ENCODE measurements at places on chromosomes 7 and 10.

GRCh38 chr7:35701287-35701900 is 6.5 kb upstream of the HERPUD2 start:
- DNase-seq, result no peak

- DNase-seq, result no peak
Measured at GRCh38 chr7:142919656-142920055, 13.9 kb downstream of the TRPV5 start.

- no peak for DNase-seq
Measured at GRCh38 chr10:103193820-103194529, 903 bp upstream of the NT5C2 start.

DNA sequence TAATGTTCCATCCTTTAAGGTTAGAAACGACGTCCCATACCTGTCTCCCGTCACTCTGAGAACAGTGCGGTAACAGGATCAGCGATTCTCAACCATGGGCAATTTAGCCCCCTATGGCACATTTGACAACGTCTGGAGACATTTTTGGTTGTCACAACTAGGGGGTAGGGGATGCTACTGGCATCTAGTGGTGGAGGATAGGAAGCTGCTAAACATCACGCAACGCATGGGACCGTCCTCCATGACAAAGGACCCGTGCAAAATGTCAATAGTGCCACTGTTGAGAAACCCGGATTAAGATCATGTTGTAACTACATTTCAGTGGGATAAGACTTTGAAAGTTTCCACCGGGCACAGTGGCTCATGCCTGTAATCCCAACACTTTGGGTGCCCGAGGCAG is 5.0 kb upstream of the PAXIP1 start:
- DNase-seq, result no peak

- DNase-seq, result no peak
Measured at GRCh38 chr10:6838118-6838517, 258.0 kb upstream of the PRKCQ start.
